ENCODE measurements at places on chromosomes 12 and 14.
A peak's percentile ranks its signal among the peaks of the same experiment; 100 is the strongest.

GRCh38 chr14:92694807-92695206, 53.6 kb downstream of the LGMN start:
- no peak for DNase-seq

GRCh38 chr14:57408634-57409033, 18.2 kb downstream of the NAA30 start:
- no peak for DNase-seq

- DNase-seq = peak; percentile 88
Measured at GRCh38 chr14:20986811-20987210, 3.0 kb upstream of the METTL17 start.

GRCh38 chr12:75556311-75556899, 45.0 kb upstream of the KRR1 start:
- peak; percentile 1 for DNase-seq

GRCh38 chr12:26744042-26744626, 88.9 kb downstream of the ITPR2 start:
- no peak for DNase-seq

DNA sequence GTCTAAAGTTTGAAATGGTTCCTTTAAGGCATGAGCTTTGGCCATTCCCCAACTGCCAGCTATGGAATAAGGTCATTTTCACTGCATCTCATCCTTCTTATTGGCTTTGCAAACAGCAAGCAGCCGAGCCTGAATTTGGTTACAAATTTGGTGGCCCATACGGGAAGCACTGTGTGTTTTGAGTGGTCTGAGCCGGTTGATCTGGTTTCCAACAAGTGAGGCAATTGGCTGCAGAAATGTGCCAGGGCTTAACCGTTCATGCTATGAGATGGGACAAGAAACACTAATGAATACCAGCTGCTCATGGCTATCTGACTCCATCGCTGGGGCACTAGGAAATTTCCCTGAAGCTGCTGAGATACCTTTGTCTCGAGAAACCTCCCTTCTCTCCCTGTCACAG, 9.3 kb downstream of the EDDM3A start:
- no peak for DNase-seq

- DNase-seq = peak; percentile 10
Measured at GRCh38 chr12:93979189-93979588, 169.2 kb upstream of the PLXNC1 start.

- no peak for DNase-seq
Measured at GRCh38 chr12:106303202-106303820, 778 bp downstream of the TCP11L2 start.

GRCh38 chr14:24613241-24613640, 3.8 kb upstream of the GZMH start:
- no peak for DNase-seq

DNA sequence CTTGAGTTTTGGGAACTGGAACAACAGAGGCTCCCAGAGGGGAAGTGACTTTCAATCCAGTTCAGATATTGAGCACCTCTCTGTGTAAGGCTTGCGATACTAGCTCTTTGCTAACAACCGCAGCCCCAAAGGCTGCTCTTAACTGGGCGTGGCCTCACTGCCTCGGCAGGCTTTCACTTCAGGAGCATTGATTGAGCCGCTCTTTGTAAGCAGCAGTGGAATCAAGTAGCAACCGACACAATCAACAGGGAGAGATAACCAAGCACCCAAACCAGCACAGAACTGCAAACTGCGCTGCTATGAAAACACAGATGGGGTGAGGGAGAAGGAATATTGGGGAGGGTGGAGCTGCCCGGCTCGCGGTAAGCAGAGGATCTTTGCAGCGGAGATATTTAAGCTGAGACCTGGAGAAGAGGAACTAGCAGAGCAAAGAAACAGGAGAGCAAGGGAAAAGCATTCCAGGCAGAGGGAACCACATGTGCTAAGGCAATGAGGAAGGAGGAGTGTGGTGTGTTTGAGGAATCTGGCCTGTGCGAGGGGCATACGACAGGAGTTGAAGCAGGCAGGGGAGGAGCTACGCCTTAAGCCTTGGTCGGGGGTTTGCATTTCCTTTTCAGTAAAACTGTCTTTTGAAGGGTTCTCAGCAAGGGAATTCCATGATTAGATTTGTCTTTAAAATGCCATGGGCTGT, 17.3 kb upstream of the YY1 start:
- no peak for DNase-seq

DNA sequence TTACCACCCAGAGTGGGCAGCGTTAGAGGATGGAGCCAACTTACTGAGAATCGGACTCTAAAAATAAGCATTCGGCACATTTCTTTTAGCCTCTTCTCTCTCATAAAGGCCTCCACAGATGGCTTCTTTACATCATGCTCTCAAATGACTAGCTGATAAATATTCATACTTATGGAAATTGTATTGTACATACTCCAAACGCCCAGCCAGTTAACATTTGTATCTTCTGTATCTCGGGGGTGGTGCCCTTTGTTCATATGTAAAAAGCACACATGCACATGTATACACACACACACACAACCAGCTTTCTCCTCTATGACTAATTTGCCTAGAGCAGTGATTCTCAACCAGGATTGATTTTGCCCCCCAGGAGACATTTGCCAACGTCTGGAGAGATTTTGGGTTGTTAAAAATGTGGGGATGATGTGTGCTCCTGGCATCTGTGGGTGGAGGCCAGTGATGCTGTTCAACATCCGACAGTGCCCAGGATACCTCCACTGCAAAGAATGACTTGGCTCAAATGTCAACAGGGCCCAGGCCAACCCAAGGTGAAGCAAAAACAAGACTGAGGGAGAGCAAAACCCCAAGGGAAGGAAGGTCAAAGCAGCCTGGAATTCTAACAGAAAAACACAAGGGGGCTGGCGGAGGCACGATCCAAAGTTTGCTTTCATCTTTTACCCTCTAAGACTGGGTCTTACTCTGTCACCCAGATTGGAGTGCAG, 15.2 kb upstream of the CDK2AP1 start:
- DNase-seq = no peak

DNA sequence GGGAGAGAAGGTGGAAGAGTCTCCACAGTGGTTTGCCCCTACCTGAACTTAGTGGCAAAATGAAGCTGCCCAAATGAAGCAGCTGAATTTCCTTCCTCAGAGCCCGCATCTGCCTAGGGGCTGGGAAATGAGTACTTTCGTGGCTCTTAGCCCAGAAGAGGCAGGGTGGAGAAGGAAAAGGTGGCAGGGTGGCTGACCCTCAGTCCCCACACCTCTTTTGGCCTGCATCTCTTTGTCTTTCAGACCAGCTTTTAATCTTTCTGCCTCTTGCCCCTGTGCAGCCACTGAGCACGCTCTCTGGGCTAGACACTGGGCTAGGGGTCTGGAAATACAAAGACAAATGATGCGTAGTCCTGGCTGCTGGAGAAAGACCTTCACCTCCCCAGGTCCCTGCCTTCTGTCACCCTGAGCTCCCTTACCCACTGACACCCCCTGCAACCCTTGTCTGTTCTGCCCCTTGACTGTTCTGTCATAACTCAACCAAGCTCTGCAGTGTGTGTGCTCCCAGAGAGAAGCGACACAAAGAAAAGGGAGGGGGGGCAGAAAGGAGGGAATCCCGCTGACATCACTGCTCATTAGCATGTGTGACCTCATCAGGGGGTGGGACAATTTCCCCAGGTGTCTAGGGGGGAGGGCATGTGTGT, 371 bp upstream of the REM2 start:
- DNase-seq = no peak

DNA sequence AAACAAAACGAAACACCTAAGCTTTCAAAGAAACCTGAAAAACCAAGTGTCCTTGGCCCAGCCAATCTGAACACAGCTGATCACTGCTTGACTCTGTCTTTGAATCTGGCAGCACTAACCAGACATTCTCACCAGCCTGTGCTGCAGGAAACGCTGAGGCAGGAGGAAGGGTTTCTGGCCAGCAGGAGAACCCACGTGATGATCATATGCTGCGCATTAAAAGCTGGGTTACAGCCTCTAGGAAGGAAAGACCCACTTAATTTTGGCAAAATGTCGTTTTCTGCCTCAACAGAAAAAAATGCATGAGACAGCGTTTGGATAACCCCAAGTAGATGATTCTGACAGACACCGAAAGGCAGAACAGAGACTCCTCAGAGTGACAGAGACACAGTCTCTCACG, 9.8 kb downstream of the APPL2 start:
- peak; percentile 86 for DNase-seq

DNA sequence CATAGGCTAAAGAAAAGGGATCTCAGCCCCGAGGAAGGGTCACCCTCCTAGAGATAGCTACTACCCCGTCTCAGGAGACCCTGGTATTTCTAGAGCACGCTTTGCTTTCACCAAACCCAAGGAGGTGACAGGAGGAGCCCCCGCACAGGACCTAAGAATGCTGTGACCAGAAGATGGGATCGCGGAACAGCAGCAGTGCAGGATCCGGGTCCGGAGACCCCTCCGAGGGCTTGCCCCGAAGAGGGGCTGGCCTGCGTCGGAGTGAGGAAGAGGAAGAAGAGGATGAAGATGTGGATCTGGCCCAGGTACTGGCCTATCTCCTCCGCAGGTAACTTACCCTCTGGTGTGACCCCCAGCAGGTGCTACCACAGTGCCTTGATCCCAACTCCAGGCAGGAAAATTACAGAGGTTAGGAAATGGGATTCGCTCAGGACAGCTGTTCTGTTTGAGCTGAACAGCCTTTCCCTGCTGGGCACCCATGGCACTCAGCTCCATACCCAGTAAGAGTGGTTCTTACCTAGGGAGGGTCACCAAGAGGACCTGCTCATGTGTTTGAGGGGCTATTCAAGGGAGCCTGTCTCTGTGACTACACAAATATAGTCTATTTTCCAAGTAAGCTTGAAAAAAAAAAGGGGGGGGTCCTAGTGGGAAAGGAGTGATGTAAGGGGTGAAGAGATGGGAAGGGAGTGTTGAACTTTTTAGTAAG, 826 bp upstream of the NRL start:
- DNase-seq = no peak

- DNase-seq = no peak
Measured at GRCh38 chr12:121668750-121669520, 519 bp downstream of the MORN3 start.

GRCh38 chr12:57741413-57741789, 2.9 kb upstream of the AGAP2 start:
- no peak for DNase-seq

- no peak for DNase-seq
Measured at GRCh38 chr12:104012331-104012730, 37.7 kb downstream of the GLT8D2 start.

DNA sequence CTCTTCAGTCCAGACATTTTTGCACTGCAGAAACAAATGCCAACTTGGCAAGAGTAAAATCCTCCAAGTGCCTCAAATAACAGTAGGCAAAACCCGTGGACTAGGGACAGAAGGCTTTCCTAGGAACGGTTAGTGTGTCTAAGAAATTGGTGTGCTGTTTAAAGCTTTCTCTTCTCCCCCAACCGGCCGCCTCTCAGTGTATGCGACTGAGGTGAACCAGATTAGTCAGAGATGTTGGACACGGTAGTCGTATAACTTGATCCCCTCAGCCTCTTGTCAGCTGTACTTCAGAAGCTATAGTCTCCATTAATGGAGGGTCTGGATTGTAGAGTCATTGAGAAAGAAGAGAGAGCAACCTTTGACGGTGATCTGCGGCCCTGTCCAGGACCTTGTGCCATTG, 21.7 kb downstream of the PPFIBP1 start:
- DNase-seq = no peak

GRCh38 chr14:57816568-57817284, 49.2 kb downstream of the SLC35F4 start:
- no peak for DNase-seq

- no peak for DNase-seq
Measured at GRCh38 chr12:84561351-84561750, 351.2 kb downstream of the SLC6A15 start.

GRCh38 chr14:94960285-94961001, 190.5 kb upstream of the GSC start:
- no peak for DNase-seq

DNA sequence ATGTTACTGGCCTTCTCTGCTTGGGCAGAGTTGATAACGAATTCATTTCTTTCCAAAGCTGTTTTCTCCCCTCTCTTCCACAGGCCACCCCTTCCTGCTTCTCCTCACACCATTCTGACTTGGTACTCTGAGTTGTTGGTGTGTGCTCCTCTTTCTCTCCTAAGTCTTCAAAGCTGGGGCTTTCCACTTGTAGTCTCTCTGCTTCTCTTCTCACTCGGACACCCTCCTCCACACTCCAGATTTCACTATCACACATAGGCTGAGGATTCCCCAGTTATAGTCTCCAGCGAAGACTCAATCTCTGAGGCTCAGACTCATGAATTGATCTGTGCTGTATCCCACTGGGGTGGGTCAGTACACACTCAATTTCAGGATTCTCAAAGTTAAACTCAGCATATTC, 201.0 kb downstream of the SSPN start:
- DNase-seq = no peak

- DNase-seq = no peak
Measured at GRCh38 chr12:24820872-24821271, 128.0 kb downstream of the BCAT1 start.

- DNase-seq = no peak
Measured at GRCh38 chr12:123269896-123270213, 1.8 kb downstream of the CDK2AP1 start.

DNA sequence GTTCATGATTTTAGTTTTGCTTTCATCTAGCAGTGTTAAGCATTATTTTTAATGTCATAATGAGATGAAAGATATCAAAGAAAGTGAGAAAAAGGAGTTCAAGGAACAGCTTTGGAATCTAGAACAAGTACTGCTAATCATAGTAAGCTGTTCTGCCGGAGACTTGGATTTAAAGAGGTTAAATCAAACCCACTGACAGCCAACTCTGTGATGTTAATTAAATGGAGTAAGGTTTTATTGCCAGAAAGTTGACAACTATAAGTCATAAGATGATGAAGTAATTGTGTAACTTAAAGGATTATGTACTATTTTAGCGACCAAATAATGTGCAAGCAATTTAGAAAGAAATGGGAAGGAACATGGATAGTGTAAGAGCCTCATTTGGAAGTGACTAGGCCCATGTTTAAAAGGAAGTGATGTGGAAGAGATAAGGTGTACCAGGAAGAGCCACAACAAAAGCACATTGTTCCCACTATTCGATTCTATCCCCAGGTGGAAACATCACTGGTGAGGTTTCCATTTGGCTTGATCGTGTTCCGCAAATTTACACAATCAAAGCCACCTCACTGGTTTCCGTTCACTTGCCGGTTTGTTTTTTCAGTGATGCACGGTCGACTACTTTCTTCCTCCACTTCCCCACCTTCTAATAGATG, 388.5 kb downstream of the PAWR start:
- no peak for DNase-seq

GRCh38 chr14:56098021-56098420, 20.2 kb upstream of the PELI2 start:
- DNase-seq = no peak

GRCh38 chr14:100098171-100098570, 32.9 kb downstream of the EVL start:
- DNase-seq = no peak

- no peak for DNase-seq
Measured at GRCh38 chr12:104549815-104550480, 93.2 kb downstream of the CHST11 start.

- no peak for DNase-seq
Measured at GRCh38 chr14:69428289-69428998, 30.0 kb downstream of the SLC39A9 start.

GRCh38 chr12:53972152-53972702, 699 bp upstream of the HOXC11 start:
- DNase-seq = no peak

All from AG09309 (cell line).